ENCODE measurements at places on chromosomes 4 and X. TPM values are rescaled to one million over a fixed set of nuclear protein-coding genes. Genes with fewer than 3 reads are reported as not detected.

The TEX11 gene
- total RNA-seq, result not detected

The FOXR2 gene
- total RNA-seq, result not detected

The RADX gene
- total RNA-seq, result not detected

The PCYT1B gene
- 1.1 TPM for total RNA-seq

The RAB41 gene
- not detected for total RNA-seq

The TNMD gene
- total RNA-seq, result not detected

The LONRF3 gene
- total RNA-seq, result 0.09 TPM

The PRR32 gene
- not detected for total RNA-seq

The CENPVL1 gene
- total RNA-seq, result not detected

The ERCC6L gene
- total RNA-seq, result 0.09 TPM

The GIMD1 gene
- not detected for total RNA-seq

The NR3C2 gene
- total RNA-seq, result 0.09 TPM

Measured in pericardium fibroblast (primary cell).